ENCODE measurements at places on chromosomes 2 and 18.

DNA sequence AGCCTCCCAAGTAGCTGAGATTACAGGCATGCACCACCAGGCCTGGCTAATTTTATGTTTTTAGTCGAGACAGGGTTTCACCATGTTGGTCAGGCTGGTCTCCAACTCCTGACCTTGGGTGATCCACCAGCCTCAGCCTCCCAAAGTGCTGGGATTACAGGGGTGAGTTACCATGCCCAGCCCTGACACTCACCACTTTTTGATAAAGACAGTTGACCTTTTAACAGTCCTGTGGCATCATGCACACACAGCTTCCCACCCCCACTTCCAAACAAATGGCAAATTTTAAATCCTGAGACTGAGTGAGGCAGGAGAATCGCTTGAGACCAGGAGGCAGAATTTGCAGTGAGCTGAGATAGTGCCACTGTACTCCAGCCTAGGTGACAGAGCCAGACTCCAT is 6.2 kb upstream of the DNAJB2 start:
- DNase-seq, result no peak

- no peak for DNase-seq
Observed at GRCh38 chr2:62884514-62884913, 166.1 kb upstream of the OTX1 start.

GRCh38 chr2:190360561-190360960 is 17.2 kb downstream of the INPP1 start:
- no peak for DNase-seq

GRCh38 chr2:9207641-9208311 is 1.2 kb downstream of the ASAP2 start:
- peak; percentile 33 for DNase-seq

DNA sequence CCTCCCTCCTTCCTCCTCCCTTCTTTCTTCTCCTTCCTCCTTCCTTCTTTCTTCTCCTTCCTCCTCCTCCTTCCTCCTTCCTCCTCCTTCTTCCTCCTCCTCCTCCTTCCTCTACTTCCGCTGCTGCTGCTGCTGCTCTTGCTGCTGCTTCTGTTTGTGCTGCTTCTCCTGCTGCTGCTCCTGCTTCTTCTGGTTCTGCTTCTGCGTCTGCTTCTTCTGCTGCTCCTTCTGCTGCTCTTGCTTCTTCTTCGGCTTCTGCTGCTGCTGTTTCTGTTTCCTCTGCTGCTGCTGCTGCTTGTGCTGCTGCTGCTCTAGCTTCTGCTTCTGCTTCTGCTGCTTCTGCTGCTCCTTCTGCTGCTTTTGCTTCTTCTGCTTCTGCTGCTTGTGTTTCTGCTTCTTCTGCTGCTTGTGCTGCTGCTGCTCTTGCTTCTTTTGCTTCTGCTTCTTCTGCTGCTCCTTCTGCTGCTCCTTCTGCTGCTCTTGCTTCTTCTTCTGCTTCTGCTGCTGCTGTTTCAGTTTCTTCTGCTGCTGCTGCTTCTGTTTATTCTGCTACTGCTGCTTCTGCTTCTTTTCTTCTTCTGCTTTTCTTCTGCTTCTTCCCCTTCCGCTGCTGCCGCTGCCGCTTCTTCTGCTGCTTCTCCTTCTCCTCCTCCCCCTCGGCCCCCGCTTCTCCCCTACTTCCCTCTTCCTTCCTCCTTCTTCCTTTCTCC is 8.6 kb downstream of the SNRNP27 start:
- DNase-seq, result no peak

GRCh38 chr18:8367217-8367988 is 241.8 kb upstream of the RAB12 start:
- DNase-seq, result peak; percentile 18
